ENCODE measurements at places on chromosomes 2 and 18.

- DNase-seq: no peak
Observed at GRCh38 chr18:42255908-42256765, 301.1 kb downstream of the PIK3C3 start.

GRCh38 chr2:241288324-241288888 lies 27.1 kb downstream of the HDLBP start:
- DNase-seq: no peak

GRCh38 chr2:148102641-148103040 lies 81.8 kb downstream of the MBD5 start:
- no peak for DNase-seq

- no peak for DNase-seq
Observed at GRCh38 chr18:75229437-75229836, 18.8 kb downstream of the TSHZ1 start.

- no peak for DNase-seq
Observed at GRCh38 chr18:24840051-24840450, 379.6 kb downstream of the HRH4 start.

All from Karpas-422 (cell line).